NCI-H82 (cell line): ENCODE measurements at places on chromosomes 3 and 15.

- no peak for DNase-seq
These were observed 21.2 kb downstream of the PXK start for GRCh38 chr3:58353722-58354553.

DNA sequence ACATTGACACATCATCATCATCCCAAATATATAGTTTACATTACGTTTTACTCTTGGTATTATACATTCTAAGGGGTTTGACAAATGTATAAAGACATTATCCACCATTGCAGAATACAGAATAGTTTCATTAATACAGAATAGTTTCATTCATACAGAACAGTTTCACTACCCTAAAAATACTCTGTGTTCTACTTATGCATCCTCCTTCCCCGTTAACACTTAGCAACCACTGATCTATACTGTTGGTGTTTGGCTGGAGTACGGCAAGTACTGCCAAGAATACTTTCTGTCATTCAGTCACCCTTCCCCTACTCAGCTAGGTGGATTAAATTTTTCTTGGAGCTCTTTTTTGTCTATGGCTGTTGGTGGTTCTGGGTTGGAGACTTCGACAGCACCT is 33.4 kb downstream of the LEKR1 start:
- DNase-seq = no peak

GRCh38 chr3:102026656-102027055 is 177.3 kb downstream of the NFKBIZ start:
- DNase-seq = no peak

DNA sequence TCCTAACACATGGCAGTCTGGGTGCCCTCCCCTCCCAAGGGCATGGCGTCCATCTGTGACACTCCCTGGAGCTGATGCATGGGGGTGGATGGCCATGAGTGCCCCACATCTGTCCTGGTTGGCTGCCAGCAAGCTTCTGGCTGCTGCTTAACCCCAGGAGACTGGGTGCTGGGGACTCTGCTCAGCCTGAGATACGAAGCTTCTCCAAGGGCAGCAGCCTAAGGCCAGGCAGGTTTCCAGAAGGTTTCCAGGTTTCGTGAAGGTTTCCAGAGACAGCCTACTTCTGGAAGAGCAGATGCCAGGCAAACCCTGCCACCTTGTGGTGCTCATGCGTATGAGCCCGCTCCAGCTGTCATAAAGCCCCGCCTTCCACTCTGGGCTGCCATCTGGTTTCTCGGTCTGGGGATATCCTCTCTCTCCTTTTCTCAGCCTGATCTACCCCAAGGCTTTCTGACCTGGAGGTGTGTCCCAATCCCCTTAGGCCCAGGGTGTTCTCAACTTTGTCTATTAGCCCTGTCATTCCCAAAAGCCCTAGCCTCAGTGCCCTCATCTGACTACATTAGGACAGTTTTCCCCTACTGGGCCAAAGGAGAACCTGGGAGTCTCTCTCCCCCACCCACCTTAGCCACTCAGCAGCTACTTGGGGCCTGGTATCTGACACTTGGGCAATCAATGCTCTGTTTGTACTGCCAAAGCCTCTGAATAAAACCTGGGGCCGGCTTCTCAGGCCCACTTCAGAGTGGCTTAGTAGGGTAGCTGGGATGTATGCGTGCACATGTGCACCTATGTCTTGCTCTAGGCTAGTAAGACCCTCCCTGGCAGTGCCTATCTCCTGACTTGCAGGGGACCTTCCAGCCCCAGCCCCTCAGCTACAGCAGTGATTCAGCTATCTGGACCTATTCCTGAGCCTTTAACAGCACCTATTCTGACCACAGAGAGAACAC is 12.0 kb downstream of the MRPL46 start:
- DNase-seq = peak; percentile 98

- peak; percentile 75 for DNase-seq
These were observed 226.7 kb upstream of the C2CD4B start for GRCh38 chr15:62391641-62392262.

GRCh38 chr15:59185725-59186124 is 20.9 kb upstream of the LDHAL6B start:
- no peak for DNase-seq

DNA sequence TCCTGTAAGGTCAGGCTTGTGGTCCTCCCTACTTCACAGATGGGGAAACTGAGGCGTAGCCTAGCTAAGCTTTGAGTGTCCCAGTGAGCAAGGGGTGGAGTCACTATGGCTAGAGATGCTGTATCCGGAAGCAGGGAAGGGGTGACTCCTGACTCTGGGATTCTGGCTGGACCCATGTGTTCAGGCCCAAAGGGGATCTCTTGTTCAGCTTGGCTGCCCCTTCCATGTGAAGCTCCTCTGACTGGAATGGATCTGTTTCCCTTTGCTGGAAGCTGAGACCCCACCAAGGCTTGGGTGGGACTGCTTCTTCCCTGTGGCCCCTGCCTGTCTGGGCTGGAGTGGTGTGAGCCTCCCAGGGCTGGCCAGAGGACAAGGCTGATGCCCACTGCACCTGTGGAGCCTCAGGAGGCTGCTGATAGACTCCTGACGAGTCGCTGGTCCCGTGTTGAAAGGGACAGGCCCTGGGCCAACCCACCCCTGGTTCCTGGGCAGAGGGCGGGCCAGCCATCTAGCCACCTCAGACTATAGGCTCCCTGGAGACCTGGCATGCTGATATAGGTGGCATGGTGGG is 1.0 kb downstream of the MAPKAPK3 start:
- no peak for DNase-seq

DNA sequence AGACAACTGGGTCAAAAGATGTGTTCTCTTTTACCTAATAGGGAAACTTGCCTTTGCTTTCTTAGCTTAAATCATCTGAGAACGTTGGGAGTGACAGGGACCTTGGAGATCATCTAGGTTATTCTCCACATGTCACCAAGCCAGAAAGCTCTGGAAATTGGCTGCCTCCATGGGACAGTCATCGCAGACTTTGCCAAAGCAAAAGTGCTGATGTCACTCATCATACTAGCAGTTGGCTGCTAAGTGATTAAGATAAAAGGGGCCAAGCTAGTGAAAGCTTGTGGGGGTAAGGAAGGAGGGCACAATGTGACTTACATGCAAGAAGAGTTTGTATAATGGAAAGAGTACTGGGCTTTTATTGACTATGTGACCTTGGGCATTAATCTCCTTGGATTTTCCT is 198.0 kb upstream of the PFN2 start:
- DNase-seq = peak; percentile 44

DNA sequence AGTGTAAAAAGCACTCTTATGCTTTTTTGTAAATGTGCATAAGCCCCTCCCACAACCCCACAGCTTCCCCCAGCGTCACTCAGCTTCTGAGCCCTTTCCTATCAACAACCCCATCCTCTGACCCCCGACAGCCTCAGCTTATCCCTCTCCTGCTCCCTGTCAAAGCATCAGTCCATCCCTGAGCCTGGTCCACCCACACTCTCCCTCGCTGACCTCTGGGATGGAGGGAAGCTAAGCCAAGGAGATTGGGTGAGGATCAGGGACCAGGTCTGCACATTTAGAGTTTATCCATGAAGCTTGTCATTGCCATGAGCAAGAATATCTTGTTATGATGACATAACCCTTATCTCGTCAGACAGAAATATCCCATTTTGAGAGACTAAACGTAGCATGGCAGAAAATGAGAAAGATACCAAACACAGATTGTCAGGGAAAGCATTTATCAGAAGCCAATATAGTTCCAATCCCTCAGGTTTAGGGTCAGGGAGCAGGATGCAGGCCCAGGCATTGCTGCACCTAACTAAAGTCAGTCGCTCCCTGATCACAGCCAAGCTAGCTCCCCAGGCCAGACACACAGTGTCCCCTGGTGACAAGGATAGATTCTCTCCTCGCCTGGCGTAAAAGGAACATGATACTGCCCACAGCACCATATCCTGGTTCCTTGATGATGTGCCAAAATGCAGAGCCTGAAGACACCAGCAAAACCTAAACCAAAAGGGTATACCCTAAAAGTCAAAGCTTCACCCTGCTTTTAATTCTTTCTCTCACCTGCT is 66.9 kb downstream of the DCLK3 start:
- DNase-seq = peak; percentile 5

DNA sequence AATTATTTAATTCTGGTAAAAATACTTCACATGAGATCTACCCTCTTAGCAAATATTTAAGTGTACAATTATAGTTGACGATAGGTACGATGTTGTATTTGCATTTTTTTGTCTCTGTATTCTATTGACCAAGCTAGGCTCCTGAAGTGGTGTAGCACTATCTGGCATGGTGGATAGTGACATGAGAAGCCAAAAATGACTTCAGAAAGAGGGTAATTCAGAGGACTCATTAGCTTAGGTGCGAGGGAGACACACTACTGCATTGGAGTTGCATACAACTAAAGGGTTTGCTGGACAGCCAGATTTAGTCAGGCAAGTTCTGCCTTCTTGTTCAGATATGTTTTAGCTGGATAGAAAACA is 50.6 kb downstream of the KBTBD8 start:
- DNase-seq = no peak

GRCh38 chr3:87270908-87271700 is 5.3 kb downstream of the POU1F1 start:
- no peak for DNase-seq

- no peak for DNase-seq
These were observed 201.2 kb downstream of the RPLP1 start for GRCh38 chr15:69653846-69654245.

GRCh38 chr3:30668051-30668609 is 61.7 kb downstream of the TGFBR2 start:
- no peak for DNase-seq

GRCh38 chr15:78450285-78450858 is 12.4 kb downstream of the IREB2 start:
- DNase-seq = no peak

DNA sequence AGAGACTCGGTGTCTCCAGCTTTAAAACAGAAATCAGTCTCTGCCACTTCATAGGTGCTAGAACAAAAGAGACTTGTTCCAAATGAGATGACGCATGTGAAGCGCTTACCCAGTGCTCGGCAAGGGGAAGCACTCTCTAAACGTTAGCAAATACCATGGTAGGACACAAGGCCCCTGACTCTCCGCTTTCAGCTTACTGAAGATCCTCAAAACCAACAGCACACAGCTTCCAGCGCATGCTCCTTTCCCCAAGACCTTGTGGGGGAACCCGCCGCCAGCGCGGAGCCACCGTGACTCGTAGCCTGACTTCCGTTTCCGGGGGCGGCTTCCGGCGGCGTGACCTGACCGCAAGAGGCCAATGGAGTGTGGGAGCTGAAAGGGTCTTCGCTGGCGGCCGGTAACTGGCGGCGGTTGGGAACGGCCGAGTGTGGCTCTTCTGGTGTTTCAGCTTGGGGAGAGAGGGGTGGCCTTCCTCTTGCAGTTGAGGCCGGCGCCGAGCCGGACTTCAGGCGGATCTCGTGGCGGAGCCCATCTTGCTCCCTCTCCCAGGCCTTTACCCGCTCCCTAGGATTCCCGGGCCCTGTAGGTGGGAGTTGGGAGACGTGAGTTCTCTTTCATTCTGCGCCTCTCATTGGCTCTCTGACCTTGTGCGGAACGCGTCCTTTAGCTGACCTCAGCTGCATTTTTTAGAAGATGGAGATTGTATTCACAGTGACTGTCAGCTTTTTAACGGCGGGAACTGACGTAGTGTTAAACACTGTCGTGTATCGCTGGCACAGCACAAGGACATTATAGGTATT is at the start of gene THUMPD3:
Gene THUMPD3 (plus strand): TSS at position 324 of the 800 bp plus-strand sequence. CDS start 2,015 bp downstream, outside the sequence.
- DNase-seq = peak; percentile 93

DNA sequence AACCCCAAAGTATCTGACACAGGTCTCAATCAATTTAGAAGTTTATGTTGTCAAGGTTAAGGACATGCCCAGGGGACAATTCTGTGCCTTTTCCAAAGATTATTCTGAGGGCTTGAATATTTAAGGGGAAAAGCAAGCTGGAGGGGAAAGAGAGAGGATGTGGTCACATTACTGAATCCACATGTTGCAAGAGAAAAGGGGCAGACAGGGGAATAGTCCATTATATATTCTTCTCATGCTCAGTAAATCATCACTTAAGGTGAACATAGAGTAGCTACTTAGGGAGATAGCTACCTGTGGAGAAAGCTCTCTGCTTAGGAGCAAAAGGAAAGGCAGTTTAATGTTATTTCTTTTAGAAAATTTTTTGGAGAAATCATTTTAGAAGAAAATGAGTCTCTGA is 751.6 kb downstream of the SI start:
- DNase-seq = no peak

- no peak for DNase-seq
These were observed 104.9 kb downstream of the TPRG1 start for GRCh38 chr3:189276444-189277219.

- DNase-seq = peak; percentile 17
These were observed 25.0 kb downstream of the USP13 start for GRCh38 chr3:179677884-179678283.

- no peak for DNase-seq
These were observed 139.6 kb upstream of the CGNL1 start for GRCh38 chr15:57236561-57237300.

GRCh38 chr3:99753268-99753975 is 64.2 kb upstream of the CMSS1 start:
- DNase-seq = peak; percentile 81

DNA sequence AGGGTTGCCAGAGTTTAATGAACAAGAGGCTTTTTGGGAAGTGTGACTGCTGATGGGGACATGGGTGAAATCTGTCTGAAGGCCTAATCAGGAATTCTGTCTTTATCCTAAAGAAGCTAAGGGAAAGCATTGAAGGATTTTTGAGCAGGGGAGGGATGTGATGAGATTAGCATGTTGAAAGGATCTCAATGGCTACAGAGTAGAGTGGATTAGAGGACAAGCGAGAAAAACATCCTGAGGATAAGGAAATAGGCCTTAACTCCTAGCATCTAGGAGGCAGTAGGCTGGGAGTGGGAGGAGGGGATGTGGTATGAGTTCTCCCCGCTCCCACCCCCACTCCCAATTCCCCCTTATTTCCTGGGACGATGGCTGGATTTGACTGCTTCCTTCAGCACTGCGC is 35.1 kb upstream of the SNTN start:
- DNase-seq = peak; percentile 84

DNA sequence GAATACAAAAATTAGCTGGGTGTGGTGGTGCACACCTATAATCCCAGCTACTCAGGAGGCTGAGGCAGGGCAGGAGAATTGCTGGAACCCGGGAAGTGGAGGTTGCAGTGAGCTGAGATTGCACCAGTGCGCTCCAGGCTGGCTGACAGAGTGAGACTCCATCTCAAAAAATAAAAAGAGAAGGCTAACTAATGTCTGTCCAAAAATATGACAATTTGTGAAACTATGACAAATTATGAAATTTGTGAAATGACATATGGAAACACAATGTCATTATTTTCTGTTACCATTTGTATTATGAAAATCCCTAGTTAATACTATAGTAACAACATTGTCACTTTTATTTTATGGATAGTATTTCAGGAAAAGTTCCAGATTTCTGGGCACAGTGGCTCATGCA is 1306.3 kb upstream of the EPHA6 start:
- no peak for DNase-seq
